ENCODE measurements at places on chromosomes 13 and 19. TPM values are rescaled to one million over a fixed set of nuclear protein-coding genes. Genes with fewer than 3 reads are reported as not detected.

The ADGRE3 gene
- total RNA-seq, result not detected

The HSD17B14 gene
- 6.0 TPM for total RNA-seq

The ETV2 gene
- 0.44 TPM for total RNA-seq

The TTC9B gene
- total RNA-seq, result 0.17 TPM

The CCDC194 gene
- 0.15 TPM for total RNA-seq

The LRRC25 gene
- 0.15 TPM for total RNA-seq

The IER2 gene
- total RNA-seq, result 19.0 TPM

The GARIN5A gene
- 0.33 TPM for total RNA-seq

The CGB3 gene
- total RNA-seq, result not detected

The SSC5D gene
- 14.4 TPM for total RNA-seq

The FGF22 gene
- not detected for total RNA-seq

The TEKTIP1 gene
- not detected for total RNA-seq

The ZNF888 gene
- total RNA-seq, result 2.6 TPM

The PROZ gene
- not detected for total RNA-seq

The COL4A1 gene
- 48.6 TPM for total RNA-seq

The LGI4 gene
- 0.29 TPM for total RNA-seq

The ICAM4 gene
- total RNA-seq, result 1.2 TPM

The MYPOP gene
- 2.5 TPM for total RNA-seq

The ZNF256 gene
- total RNA-seq, result 3.3 TPM

The KLK15 gene
- total RNA-seq, result not detected

The TMEM221 gene
- 0.33 TPM for total RNA-seq

The C5AR1 gene
- 0.17 TPM for total RNA-seq

The ERICH6B gene
- total RNA-seq, result not detected

The ETFB gene
- total RNA-seq, result 193 TPM

The CEACAM20 gene
- total RNA-seq, result not detected

The ZNF805 gene
- total RNA-seq, result 28.6 TPM

The POGLUT2 gene
- 13.6 TPM for total RNA-seq

The PIH1D1 gene
- 103 TPM for total RNA-seq

The KL gene
- 0.15 TPM for total RNA-seq

The AMER2 gene
- not detected for total RNA-seq

The ZNF829 gene
- 3.3 TPM for total RNA-seq

The CGB8 gene
- not detected for total RNA-seq

The GPC5 gene
- not detected for total RNA-seq

The ARMC6 gene
- total RNA-seq, result 43.2 TPM

The BEST2 gene
- total RNA-seq, result not detected

The NLRP7 gene
- under 0.01 TPM for total RNA-seq

The C1QTNF9 gene
- total RNA-seq, result not detected

The TUBA3C gene
- not detected for total RNA-seq

The LMTK3 gene
- 0.15 TPM for total RNA-seq

The CFAP97D2 gene
- total RNA-seq, result not detected

The SLC17A7 gene
- total RNA-seq, result 0.15 TPM

Data from smooth muscle cell of trachea (primary cell).